ENCODE measurements at places on chromosomes 4 and X.

GRCh38 chrX:151019856-151020255 lies 36.7 kb downstream of the HMGB3 start:
- DNase-seq = no peak

- DNase-seq = no peak
These were observed 434.1 kb downstream of the ANKRD50 start for GRCh38 chr4:124278477-124278876.

GRCh38 chr4:175431694-175432093 lies 380.4 kb downstream of the GPM6A start:
- DNase-seq = no peak

DNA sequence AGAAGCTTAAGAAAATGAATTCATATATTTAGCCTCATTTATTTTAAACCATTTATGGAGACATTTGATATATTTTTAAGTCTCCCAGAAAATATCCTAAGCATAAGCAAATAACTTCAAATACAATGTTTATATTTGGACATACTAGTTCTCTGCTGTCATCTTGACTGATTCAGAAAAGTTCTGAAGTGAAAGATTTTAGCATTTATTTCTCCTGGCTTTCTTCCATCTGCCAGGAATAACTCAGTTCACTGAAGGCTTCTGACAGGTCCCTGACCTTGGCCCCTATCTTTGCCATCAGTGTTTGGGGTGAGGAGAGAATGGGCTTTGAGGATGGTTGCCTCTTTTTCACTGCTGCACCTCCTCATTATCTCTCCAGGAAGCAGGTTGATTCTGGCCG lies 115.7 kb downstream of the SLIT2 start:
- DNase-seq = no peak

GRCh38 chr4:71553605-71554004 lies 214.8 kb downstream of the SLC4A4 start:
- no peak for DNase-seq

DNA sequence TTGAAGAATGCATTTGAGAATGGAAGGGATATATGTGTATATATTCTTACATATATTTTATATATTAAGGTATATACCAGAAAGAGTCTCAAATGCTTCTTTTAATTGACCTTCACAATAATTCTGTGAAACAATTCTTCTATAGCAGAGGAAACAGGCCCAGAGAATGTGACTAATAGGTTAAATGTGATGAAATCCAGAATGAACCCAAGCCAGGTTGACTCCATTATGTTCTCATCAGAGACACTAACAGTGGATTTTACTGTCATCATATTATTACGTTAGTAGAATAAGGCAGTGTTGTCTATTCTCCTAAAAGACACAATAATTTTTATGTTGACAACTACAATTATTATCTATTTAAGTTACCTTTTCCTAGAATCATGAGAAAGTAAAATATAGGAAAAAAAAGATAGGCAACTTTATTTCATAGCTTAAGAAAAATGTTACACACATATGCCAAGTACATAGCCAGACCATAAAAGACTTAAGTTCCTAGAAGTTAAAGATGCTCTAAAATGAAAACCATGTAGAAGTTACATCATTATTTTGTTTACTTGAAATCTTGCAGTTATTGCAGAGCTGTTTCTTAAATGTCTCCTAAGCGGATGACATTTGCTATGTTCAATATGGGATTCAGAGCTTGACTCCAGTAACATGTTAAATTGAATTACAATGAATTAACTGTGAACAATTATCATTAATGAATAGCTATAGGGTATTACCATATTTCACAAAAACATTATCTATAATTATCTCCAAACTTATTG lies 56.2 kb upstream of the ANKRD50 start:
- DNase-seq = no peak

- no peak for DNase-seq
These were observed 1210.6 kb upstream of the PABPC4L start for GRCh38 chr4:135412213-135412612.

DNA sequence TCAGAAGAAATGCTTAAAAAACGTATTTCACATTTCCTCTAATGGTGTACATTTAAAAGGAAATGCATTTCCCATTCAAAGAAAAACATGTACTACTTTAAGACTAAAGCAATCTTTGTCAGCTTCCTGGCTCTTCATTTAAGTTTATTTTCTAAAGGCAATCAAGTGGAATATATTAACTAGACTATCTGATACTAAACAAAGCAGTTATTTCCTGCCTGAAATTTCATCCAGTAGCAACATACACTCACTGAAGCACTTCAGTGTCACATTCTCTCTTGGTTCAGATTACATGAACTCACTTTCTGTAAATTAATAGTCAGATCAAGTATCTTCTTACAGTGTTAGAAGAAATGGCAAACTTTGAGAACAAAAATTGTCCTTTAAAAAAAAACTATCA lies 42.5 kb downstream of the LRBA start:
- no peak for DNase-seq

DNA sequence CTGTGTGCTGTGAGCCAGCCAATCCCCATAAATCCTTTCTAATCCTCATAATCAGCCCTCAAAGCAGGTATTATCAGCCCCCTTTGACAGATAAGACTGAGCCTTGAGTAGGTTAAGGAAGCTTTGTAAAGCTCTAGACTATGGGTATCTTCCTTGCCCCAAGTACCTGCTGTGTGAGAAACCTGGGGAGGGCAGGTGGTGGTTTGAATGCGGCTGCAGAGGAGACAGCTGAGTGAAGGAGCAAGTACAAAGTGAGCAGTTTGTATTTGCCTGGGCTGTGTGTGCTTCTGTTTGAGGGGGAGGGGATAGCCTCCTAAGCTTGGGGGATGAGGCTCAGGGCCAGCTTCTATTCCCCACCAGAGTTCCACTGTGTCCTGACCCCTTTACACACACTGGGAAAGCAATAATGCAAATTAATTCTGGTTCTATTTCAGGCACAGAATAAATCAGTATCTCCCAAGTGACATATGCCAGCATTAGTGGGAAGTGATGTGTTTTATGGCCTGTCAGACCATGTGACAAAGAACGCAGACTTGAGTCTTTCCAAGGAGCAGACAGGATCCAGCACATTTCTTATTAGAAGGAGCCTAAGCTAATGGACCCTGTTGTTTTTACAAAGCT lies 63.5 kb downstream of the EVC start:
- DNase-seq = no peak

- no peak for DNase-seq
These were observed 47.2 kb upstream of the PPP1R2C start for GRCh38 chrX:42825201-42825600.

DNA sequence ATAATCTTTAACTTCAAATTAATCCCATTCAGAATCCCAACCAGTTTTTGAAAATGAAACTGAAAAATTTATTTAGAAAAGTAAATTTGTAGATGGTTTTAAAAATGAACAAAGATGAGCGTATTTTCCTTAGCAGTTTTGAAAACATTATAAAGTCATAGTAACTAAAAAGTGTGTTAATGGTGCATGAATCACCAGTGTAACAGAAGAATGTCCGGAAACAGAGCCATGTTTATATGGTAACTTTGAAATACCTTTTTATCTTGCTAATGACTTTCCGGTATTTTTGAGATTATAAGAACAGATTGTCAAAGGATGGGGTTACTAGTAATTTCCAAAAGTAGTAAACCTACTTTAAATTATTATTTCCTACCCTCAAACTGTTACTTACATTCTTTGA lies 145.9 kb downstream of the IRS4 start:
- DNase-seq = no peak

GRCh38 chr4:122331195-122331594 lies 47.6 kb upstream of the ADAD1 start:
- DNase-seq = no peak

DNA sequence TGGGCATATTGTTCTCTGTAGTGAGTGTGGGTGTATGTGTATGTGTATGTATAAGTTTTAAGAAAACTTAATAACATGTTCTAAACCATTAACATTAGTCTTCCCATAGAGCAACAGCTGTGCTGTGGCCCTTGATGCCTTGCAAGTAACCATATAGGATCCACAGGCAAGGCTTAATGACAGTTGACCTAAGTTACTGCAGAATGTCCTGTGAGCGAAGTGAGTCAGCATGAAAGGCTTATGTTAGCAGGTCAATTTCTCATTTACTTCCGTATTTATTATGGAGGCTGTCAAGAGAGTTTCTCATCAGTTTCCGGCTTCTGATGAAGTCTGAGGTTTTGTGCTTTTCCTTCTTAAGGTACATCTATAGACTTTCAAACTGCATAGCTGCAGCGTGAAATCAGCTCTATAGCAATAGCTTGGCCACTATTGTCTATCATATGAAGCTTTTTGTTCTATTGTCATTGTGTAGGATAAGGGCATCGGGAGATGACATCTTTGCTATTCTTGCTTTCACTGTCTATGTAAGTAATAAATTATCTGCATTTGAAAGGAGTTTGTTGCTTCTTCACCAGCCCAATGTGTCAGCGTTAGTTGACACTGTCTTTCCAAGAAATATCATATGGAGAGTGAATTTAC lies 1153.4 kb upstream of the AGA start:
- DNase-seq = no peak

DNA sequence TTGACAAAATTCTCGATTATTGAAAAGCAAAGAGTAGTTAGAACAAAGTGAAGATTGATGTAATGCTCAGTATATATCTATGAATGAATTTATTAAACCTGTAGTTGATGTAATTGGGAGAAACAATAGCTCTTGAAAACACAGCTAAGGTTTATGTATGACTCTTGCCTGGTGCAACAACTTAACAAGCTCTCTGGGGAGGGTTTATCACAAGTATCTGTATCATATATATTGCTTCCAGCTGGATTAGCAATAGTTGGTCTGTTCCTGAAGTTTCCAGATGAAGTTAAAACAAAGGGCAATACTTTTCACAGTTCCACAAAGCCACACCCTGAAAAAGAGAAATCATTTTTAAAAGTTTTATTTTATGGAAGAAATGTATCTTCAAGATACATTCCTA lies 91.4 kb downstream of the ARSJ start:
- no peak for DNase-seq
